ENCODE measurements at places on chromosomes 3 and 15. TPM values are rescaled to one million over a fixed set of nuclear protein-coding genes. Genes with fewer than 3 reads are reported as not detected.
A peak's percentile ranks its signal among the peaks of the same experiment; 100 is the strongest.

DNA sequence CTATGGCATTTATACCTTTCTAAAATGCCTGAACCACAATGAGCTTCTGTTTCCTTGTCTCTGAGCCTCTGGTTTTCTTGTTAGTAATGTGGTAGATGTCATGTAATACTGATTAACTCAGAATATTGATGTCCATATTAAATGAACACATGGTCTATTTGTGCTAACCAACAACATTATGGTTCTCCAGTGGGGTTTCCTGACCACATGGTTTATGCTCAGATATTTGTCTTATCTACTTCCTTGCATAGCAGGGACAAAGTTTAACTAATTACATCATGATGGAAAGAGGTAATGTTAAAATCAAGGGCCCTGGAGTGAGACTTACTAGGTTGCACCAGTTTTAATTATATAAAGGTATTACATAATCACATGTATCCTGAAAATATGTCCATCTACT, 62.6 kb upstream of the SCN10A start:
- no peak for DNase-seq

DNA sequence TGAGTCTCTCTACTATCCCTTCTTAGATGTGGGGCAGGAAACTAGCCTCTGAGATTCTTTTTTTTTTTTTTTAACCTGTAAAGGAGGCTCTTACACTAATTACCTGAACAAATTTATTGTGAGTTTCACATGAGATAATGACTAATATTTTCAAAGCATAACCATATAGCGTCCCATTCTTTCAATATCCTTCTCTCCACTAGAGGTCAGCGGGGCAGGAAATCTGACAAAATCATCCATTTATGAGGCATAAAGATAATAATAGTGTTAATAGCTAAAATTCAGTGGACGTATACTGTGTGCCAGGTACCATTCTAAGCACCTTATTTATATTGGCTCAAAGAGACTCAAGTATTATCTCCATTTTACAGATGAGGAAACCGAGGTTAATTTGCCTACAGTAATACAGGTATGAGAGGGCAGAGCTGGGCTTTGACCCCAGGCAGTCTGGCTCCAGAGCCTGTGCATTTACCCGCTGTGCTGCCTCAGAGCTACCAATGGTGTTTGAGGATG, 16.3 kb upstream of the SMAD6 start:
- peak; percentile 33 for DNase-seq

DNA sequence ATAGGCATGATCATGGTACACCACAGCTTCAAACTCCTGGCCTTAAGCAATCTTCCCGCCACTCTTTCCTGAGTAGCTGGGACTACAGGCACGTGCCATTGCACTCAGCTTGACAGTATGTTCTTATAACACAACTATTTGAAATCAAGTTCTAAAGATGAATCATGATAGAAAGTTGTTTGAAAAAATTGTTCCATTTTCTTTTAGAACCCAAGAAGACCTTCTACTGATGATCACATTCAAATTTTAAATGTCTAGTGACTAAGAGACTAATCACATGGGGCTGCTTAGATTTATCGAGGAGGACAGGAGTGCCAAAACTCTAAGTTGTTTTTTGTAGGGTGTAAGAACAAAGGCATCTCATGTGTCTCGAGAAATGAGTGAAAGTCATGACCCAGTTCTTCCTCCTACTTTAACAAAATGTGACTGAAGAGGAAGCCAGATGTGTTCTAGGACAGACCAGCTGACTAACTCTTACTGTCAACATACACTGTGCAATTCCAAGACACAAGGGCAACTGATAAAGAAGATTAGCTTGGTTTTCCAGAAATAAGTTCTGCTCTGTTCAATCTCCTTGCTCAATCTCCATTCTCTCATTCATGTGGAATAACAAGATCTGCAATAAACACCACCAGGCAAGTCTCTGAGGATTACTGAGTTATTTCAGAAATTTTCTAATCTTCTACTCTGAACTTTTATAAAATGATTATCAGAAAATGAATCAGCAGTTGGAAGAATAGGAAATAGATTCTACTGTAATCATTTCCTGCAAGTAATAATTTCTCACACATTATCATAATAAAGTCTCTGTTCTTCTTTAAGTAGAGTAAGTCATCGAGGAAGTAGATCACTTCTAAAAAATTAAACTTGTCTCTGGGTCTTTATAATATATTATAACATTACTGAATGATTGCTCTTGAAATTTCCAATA, 122.6 kb upstream of the CCNL1 start:
- peak; percentile 96 for DNase-seq

- no peak for DNase-seq
Measured at GRCh38 chr15:43915631-43916325, 89.0 kb downstream of the WDR76 start.

GRCh38 chr3:139534455-139534812, 5.1 kb downstream of the RBP1 start:
- peak; percentile 83 for DNase-seq

DNA sequence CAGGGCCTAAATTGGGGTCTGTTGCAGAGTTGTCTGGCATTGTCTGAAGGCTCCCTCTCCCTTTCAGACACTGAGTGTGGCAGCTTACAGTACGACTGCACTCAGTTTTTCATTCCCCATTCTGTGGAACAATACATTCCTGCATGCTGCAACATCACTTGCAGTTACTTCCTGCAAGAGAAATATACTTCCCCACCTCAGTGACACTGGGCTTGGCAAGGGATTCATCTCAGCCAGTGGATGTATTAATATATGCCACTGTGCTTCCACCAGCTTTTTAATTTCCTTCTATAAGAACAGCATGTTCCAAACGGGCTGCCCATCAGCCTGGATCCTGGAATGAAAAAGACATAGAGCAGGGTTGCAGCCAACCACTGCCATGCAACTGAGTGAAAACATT, 23.1 kb downstream of the B3GALNT1 start:
- peak; percentile 4 for DNase-seq

DNA sequence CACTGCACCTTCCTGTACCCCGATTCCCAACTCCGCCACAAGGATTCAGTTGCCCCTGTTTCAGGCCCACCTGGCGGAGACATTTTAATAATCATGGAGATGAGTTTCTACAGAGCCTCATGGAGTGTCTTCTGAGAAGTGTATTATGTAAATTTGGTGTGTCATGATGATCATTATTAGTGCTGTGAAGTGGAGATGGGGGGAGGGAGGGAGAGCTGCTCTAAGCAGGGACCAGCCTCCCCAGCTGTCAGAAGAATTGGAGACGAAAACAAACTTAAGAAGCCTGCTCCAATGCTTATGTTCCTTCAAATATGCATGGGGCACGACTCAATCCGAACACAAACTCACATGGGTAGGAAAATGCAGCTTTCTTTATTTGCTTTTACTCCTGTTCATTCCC, 127.8 kb downstream of the EPHB1 start:
- DNase-seq, result no peak

GRCh38 chr3:35745351-35745750, 106.0 kb downstream of the ARPP21 start:
- DNase-seq, result no peak

DNA sequence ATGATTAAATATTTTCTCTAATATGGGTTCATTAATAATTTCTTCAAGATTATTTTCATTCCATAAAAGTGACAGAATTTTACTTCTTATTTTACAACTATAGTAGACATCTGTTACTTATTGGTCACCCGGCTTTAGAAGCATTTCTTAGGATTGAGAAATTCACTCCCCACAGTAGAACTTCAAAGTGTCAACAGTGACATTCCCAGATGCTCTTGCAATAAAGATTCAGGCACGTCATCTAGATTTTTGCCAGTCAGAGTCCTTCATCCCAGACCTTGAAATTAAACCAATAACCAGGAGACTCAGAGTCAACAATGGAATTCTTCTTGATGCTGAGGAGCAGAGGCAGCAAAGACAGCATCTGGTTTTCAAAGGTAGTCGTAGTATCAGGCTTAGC, 190.8 kb downstream of the VGLL3 start:
- DNase-seq, result peak; percentile 61

DNA sequence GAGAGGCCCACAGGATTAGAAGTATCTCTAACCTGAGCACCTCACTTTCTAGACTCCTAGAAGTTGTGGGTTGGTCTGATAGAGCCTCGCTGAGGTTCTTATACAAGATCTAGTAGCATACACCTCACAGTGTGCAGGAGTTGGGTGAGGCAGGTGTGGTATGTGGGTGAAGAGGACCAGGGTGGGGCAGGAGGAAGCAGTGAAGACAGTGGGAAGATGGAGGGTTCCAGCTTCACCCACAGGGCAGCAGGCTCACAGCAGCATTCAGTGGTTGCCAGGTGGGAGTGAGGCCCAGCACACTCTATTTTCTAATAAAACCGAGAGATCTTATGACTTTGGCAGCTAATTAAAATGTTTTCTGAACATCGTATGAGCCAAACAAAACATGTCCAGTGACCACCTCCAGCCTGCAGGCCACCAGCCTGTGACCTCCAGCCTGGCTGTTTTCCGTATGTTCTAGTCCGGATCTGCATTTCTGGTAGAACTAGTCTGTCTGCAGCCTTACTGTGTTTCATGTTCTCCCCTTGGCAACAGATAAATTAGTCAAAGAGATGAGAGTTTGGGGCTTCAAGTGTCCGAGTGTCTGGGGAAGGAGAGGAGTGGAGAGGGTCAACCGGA, 170.4 kb upstream of the CTDSPL start:
- DNase-seq, result no peak

GRCh38 chr15:38709196-38709595, 144.6 kb upstream of the RASGRP1 start:
- DNase-seq, result no peak

- DNase-seq, result no peak
Measured at GRCh38 chr3:10381336-10381735, 60.4 kb upstream of the SEC13 start.

GRCh38 chr15:47974724-47975123, 146.1 kb upstream of the SLC24A5 start:
- DNase-seq, result no peak

DNA sequence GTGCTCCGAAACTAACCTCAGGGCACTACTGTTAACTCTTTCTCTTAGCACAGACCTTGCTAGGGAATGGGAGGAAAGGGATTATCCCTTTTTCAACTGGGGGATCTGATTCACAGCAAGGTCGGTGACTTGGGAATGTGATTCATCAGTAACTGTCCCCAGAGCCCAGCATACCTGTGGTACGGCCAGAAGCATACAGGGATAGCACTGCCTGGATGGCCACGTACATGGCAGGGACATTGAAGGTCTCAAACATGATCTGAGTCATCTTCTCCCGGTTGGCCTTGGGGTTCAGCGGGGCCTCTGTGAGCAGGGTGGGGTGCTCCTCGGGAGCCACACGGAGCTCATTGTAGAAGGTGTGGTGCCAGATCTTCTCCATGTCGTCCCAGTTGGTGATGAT, 2.3 kb downstream of the ACTC1 start:
- no peak for DNase-seq

The AADACL2 gene
- not detected for polyA plus RNA-seq

The OCA2 gene
- polyA plus RNA-seq, result not detected

The PLA2G4F gene
- not detected for polyA plus RNA-seq

The PAQR5 gene
- 5.5 TPM for polyA plus RNA-seq

The MUSTN1 gene
- polyA plus RNA-seq, result not detected

The CATSPER2 gene
- polyA plus RNA-seq, result 1.7 TPM

The KNG1 gene
- not detected for polyA plus RNA-seq

The ACAN gene
- polyA plus RNA-seq, result not detected

Data from GM23248 (cell line).